Psoas muscle (tissue), 8 donors: ENCODE measurements at places on chromosomes 12 and 14. TPM values are rescaled to one million over a fixed set of nuclear protein-coding genes. Genes with fewer than 3 reads are reported as not detected.

Gene AMHR2
- total RNA-seq, result 1.6 TPM

Gene GUCY2C
- 0.11 TPM for total RNA-seq

Gene MRPS35
- total RNA-seq, result 64.8 TPM

Gene NPFF
- total RNA-seq, result not detected

Gene PIWIL1
- not detected for total RNA-seq

Gene SSPN
- 45.4 TPM for total RNA-seq

Gene COCH
- total RNA-seq, result 1.4 TPM

Gene GRIN2B
- not detected for total RNA-seq

Gene IL26
- not detected for total RNA-seq

Gene INHBC
- total RNA-seq, result not detected

Gene NINJ2
- total RNA-seq, result 32.9 TPM

Gene AICDA
- not detected for total RNA-seq

Gene BEGAIN
- total RNA-seq, result 0.81 TPM

Gene KRT75
- total RNA-seq, result not detected

Gene CLEC4D
- total RNA-seq, result not detected

Gene TEX52
- total RNA-seq, result not detected

Gene GRIP1
- total RNA-seq, result 4.1 TPM

Gene ARHGDIB
- 27.4 TPM for total RNA-seq

Gene VDR
- total RNA-seq, result 6.1 TPM

Gene FSCB
- not detected for total RNA-seq

Gene ALDH1L2
- 0.93 TPM for total RNA-seq

Gene PUS7L
- 4.4 TPM for total RNA-seq

Gene SDR9C7
- not detected for total RNA-seq

Gene MYO1H
- total RNA-seq, result not detected

Gene ARHGAP9
- total RNA-seq, result 5.4 TPM

Gene ALDH2
- total RNA-seq, result 135 TPM

Gene SERPINA4
- total RNA-seq, result not detected

Gene E2F7
- 0.14 TPM for total RNA-seq

Gene FBRSL1
- 43.1 TPM for total RNA-seq

Gene FOXM1
- total RNA-seq, result 0.52 TPM

Gene TMEM52B
- total RNA-seq, result not detected

Gene PMEL
- total RNA-seq, result not detected

Gene RD3L
- total RNA-seq, result not detected

Gene NR4A1
- total RNA-seq, result 68.6 TPM

Gene FAM181A
- not detected for total RNA-seq

Gene CBLN3
- total RNA-seq, result 0.69 TPM

Gene KRT3
- not detected for total RNA-seq

Gene CYP46A1
- 0.98 TPM for total RNA-seq

Gene ZNF268
- total RNA-seq, result 6.4 TPM

Gene RIN3
- total RNA-seq, result 4.4 TPM

Gene ASCL1
- total RNA-seq, result not detected

Gene TAS2R19
- total RNA-seq, result 0.86 TPM

Gene DBX2
- total RNA-seq, result 0.20 TPM

Gene TMPO
- total RNA-seq, result 15.9 TPM

Gene DIO2
- total RNA-seq, result 27.1 TPM

Gene NRDE2
- total RNA-seq, result 11.0 TPM
